ENCODE measurements at places on chromosomes 2 and 18.

GRCh38 chr2:180505203-180505602, 475.2 kb upstream of the UBE2E3 start:
- no peak for DNase-seq

DNA sequence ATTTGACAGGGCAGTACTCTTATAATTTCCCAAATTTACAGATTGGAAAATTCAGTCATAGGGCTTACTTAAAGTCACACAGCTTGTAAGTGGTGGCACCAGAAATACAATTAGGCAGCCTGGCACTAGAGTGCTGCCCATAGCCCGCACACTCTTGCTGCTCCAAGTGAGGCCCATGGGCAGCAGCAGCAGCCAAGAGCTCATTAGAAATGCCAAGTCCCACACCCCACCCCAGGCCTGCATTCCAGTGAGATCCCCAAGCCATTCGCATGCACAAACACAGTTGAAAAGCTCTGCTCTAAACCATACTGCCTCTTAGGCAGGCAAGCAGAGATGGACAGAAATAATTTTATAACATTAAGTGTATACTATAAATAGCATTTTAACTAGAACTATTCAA, 379.3 kb upstream of the PKDCC start:
- DNase-seq, result no peak

DNA sequence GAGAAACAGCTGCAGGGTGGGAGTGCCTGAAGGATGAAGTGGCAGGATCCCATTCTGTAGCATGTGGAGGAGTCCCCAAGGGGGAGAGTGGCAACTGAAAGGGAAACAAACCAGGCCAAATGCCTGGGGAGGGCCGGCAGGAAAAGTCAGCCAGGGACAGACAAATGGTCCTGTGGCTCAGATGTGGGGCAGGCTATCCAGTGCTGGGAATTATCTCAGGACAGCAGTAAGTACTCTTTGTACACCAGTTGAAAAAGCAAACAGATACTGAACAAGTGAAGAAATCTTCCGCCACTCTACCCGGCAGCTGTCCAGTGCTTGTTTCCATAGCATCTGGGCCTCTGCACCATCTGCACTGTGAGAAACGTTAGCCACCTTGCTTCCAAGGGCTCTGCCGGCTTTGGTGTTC, 408.9 kb downstream of the LRATD1 start:
- DNase-seq, result peak; percentile 48

DNA sequence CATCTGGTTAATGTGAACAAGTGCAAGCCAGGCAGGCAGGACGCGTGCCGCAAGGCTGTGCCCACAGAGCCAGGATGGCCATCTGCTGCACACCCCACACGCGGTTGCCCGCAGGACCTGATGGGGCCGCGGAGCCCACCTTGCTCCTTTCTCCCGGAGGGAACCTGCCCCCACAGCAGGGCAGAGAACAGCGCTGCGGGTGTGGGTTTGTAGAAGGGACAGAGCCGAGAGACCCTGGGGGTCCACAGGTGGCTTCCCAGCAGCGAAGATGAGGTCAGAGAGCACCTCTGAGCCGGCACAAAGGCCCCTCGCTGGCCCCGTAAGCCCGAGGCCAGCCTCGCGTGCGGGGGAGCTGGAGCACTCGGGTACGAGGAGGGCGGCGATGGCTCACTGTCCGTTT, 460.8 kb upstream of the SALL3 start:
- DNase-seq, result no peak

Measured in NCI-H146 (cell line).